ENCODE measurements at places on chromosomes 7 and 10. TPM values are rescaled to one million over a fixed set of nuclear protein-coding genes. Genes with fewer than 3 reads are reported as not detected.
A peak's percentile ranks its signal among the peaks of the same experiment; 100 is the strongest.

DNA sequence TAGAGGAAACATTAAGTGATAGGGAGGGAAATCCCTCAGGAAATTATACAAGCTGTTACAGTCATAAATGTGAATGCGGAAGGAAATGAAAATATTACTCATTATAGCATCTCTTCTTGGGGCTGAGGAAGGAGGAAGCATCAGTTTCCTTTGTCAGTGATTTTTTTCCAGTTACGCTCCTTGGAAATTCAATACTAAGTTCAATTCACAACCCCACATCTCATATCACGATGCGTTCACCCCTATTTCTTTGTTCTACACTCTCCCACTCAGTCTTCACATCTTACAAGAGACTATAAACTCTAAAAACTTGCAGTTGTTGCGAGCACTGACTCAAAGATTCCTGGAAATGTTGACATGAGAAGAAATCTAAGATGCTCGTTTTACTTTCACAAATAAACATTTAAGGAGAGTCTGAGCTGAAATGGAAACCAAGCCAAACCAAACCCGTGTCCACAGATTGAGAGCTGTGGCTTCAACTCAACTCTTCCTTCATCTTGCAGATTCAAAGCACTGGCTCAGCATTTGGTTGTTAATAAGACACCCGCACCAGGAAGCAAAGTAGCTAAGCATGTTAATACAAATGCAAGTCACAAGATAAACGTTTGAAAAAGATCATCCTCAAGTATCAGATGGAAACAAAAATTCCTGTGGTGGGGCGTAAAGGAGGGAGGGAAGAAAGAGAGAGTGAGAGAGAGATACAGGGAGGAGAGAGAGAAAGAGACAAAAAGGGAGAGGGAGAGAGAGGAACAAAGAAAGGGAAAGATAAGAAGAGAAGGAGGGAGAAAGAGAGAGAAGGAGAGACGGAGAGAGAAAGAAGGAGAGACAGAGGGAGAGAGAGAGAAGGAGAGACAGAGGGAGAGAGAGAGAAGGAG is 150.0 kb upstream of the RSU1 start:
- H3K4me1 ChIP-seq: peaks cover 42% of the 10 kb centered on the region
- peak overlapping the region; percentile 55 for H3K4me3 ChIP-seq
- H3K27ac ChIP-seq: peak overlapping the region; percentile 94
- DNase-seq: no peak
- no peaks in the 10 kb centered on the region for H3K36me3 ChIP-seq
- H3K27me3 ChIP-seq: no peaks in the 10 kb centered on the region

DNA sequence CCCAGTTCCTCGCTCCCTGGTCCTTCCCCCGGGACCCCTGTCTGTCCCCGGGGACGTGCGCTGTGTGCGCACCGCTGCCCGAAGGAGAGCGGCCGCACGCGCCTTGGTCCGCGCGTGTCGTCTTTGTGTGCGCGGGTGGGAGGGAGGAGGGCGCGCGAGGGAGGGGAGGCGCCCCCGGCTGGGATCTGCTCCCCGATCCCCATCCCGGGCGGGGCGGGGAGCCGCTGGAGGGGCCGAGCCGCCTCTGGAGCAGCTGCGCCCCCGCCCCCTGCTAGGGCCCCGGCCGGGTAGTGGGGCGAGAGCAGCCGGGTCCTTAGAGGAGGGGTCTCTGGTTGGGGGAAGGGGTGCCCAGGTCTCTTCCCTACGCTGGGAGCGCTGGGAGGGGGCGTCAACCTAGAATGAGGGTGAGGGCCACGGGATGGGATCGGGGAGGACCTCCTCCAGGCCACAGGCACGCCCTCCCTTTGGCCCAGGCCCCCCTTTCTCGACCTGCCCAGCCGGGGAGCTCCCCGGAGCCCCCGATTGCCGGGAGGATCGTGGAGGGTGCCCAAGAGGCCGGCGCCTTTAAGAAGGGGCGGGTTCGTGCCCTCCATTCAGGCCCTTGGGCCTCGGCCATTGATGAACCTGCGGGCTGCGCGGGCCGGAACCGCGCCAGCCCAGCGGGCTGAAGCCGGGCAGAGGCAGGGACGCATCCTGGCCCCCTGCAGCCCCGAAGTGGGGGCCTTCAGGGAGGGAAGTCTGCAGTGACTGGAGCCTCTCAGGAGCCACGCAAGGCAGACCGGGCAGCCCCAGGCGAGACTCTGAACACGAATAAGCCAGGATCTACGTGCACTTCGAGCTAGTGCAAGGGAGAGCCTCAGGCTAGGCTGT is 678 bp downstream of the SH2B2 start:
- no peaks in the 10 kb centered on the region for H3K27me3 ChIP-seq
- no peak overlapping the region for H3K27ac ChIP-seq
- no peak for DNase-seq

- peaks cover 18% of the 10 kb centered on the region for H3K36me3 ChIP-seq
- H3K4me1 ChIP-seq: no peaks in the 10 kb centered on the region
- H3K27me3 ChIP-seq: no peaks in the 10 kb centered on the region
- no peak overlapping the region for H3K4me3 ChIP-seq
- no peak overlapping the region for H3K27ac ChIP-seq
These were observed 23.2 kb upstream of the PRKAR1B start for GRCh38 chr7:750111-750905.

- peaks cover 1% of the 10 kb centered on the region for H3K36me3 ChIP-seq
- H3K4me1 ChIP-seq: peaks cover 31% of the 10 kb centered on the region
- H3K27me3 ChIP-seq: no peaks in the 10 kb centered on the region
- no peak overlapping the region for H3K4me3 ChIP-seq
- DNase-seq: no peak
- no peak overlapping the region for H3K27ac ChIP-seq
These were observed 8.8 kb downstream of the PODXL start for GRCh38 chr7:131547589-131547988.

GRCh38 chr10:95392681-95393164 is 101.9 kb upstream of the PDLIM1 start:
- no peak overlapping the region for H3K27ac ChIP-seq
- no peak overlapping the region for H3K4me3 ChIP-seq
- peaks cover 17% of the 10 kb centered on the region for H3K27me3 ChIP-seq

- H3K27me3 ChIP-seq: peaks cover 41% of the 10 kb centered on the region
- H3K4me3 ChIP-seq: peak overlapping the region; percentile 83
- H3K4me1 ChIP-seq: peaks cover 21% of the 10 kb centered on the region
- H3K27ac ChIP-seq: peak overlapping the region; percentile 63
These were observed 757 bp upstream of the PALS2 start for GRCh38 chr7:24572393-24572996.

- no peak overlapping the region for H3K27ac ChIP-seq
- H3K4me1 ChIP-seq: no peaks in the 10 kb centered on the region
- no peak for DNase-seq
- H3K4me3 ChIP-seq: no peak overlapping the region
These were observed 103.8 kb downstream of the CYP26A1 start for GRCh38 chr10:93177511-93177910.

DNA sequence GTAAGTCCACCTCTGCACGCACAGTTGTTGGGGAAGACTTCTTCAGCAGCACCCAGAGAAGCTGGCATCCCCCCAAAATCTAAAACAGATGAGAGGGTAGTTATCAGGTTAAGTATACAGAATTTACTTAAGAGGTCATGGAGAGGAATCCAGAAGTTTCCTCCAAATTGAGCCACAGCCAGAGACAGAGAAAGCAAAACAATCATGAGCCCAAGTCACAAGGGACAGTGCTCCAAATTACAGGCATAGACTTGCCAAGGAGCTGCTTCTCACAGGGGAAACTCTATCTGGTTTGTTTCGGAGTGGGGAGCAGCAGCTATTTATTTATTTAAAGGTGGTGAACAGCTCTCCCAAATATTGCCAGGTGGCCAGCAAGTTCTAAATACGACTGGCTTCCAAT is 308.4 kb downstream of the SKIDA1 start:
- no peak for DNase-seq
- no peaks in the 10 kb centered on the region for H3K36me3 ChIP-seq
- no peak overlapping the region for H3K27ac ChIP-seq
- H3K4me1 ChIP-seq: no peaks in the 10 kb centered on the region

GRCh38 chr7:2096692-2097387 is 135.9 kb downstream of the MAD1L1 start:
- H3K4me1 ChIP-seq: peaks cover 27% of the 10 kb centered on the region
- no peak overlapping the region for H3K4me3 ChIP-seq
- no peaks in the 10 kb centered on the region for H3K27me3 ChIP-seq

GRCh38 chr7:79282882-79283602 is 170.4 kb downstream of the MAGI2 start:
- peak overlapping the region; percentile 89 for H3K27ac ChIP-seq
- DNase-seq: no peak
- peaks cover 40% of the 10 kb centered on the region for H3K4me1 ChIP-seq
- H3K27me3 ChIP-seq: no peaks in the 10 kb centered on the region
- no peaks in the 10 kb centered on the region for H3K36me3 ChIP-seq

GRCh38 chr10:88179831-88180230 is 316.4 kb downstream of the PTEN start:
- H3K36me3 ChIP-seq: peaks cover 4% of the 10 kb centered on the region
- no peak for DNase-seq
- H3K27ac ChIP-seq: no peak overlapping the region
- no peak overlapping the region for H3K4me3 ChIP-seq
- no peaks in the 10 kb centered on the region for H3K27me3 ChIP-seq
- H3K4me1 ChIP-seq: peaks cover 2% of the 10 kb centered on the region

GRCh38 chr7:51187941-51188340 is 128.7 kb downstream of the COBL start:
- H3K4me3 ChIP-seq: no peak overlapping the region
- H3K4me1 ChIP-seq: no peaks in the 10 kb centered on the region
- H3K27me3 ChIP-seq: peaks cover 4% of the 10 kb centered on the region
- H3K36me3 ChIP-seq: no peaks in the 10 kb centered on the region
- DNase-seq: no peak

- H3K27ac ChIP-seq: no peak overlapping the region
- peaks cover 12% of the 10 kb centered on the region for H3K4me1 ChIP-seq
- H3K27me3 ChIP-seq: no peaks in the 10 kb centered on the region
- DNase-seq: no peak
- no peaks in the 10 kb centered on the region for H3K36me3 ChIP-seq
These were observed 73.4 kb downstream of the SGMS1 start for GRCh38 chr10:50550291-50550839.

GHITM gene
- total RNA-seq: 106 TPM

C10orf62 gene
- not detected for total RNA-seq
